Thymus (tissue), 14 donors: ENCODE measurements at places on chromosomes 16 and 17. TPM values are rescaled to one million over a fixed set of nuclear protein-coding genes. Genes with fewer than 3 reads are reported as not detected.

DNA sequence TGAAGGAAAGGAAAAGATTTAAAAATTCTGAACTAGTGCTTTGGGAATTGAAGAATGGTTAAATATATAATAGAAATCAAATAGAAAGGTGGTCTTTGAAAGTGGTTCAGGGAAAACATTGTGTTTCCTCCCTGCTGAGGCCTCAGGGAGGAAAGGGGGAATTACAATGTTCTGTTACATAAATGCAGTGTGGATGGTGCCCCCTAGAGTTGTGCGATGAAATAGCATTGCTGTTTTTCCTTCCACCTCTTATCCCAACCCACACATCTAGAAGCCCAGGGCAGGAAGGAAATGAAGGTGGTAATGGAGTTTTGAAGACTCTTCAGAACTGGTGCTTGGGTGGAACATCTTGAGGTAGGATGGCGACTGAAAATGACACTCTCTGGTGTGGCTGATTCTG, 6.4 kb upstream of the TOX3 start:
- peaks cover 11% of the 10 kb centered on the region for H3K27me3 ChIP-seq
- no peaks in the 10 kb centered on the region for H3K36me3 ChIP-seq
- DNase-seq = no peak
- H3K4me1 ChIP-seq = no peaks in the 10 kb centered on the region
- no peak overlapping the region for H3K4me3 ChIP-seq

CD79B gene
- 19.5 TPM for total RNA-seq

GRCh38 chr16:65740711-65741110, 618.8 kb upstream of the CDH11 start:
- no peak for DNase-seq
- no peaks in the 10 kb centered on the region for H3K36me3 ChIP-seq
- no peak overlapping the region for H3K27ac ChIP-seq

EPOP gene
- total RNA-seq = 2.6 TPM

DNA sequence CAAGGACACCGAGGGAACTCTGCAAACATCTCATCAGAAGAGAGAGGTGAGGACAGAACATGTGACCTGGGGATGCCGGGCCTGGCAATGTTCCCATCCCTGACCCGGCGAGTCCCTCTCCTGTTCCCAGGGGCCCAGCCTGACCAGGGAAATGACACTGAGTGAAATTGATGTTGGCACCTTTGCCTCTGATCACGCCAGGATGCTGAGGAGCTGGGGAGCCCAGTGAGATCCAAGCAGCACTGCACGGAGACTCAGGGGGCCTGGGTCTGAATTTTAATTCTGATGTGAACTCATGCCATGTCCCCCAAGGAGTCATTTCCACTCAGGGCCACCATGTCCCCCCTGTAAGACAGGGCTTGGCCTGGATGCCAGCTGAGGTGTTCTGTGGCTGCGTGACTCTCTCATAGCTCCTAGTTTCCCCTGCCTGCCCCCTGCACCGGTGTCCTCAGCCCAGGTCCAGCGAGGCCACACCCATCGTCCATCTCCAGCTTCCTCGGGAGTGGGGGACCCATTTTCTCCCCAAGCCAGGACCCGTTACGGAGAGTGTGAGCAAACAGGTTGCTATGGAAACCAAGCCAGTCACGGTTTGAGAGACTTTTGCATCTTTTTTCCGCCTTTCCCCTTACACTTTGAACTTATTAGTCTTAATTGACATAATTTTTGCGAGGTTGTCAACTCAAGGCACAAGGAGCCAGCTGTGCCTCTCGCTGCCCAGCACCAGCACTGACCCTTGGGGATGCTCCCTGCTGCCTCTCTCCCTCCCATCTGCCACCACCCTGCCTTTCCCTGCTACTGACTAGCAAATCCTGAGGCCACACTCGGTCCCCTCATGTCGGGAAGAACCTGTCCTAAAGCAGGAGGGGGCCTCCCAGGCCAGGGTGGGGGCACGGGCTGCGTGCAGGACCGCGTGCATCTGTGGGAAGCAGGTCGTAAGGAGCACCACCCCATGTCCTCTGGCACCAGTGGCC, 150.0 kb downstream of the SDK2 start:
- no peaks in the 10 kb centered on the region for H3K4me1 ChIP-seq
- no peaks in the 10 kb centered on the region for H3K36me3 ChIP-seq
- no peak for DNase-seq
- no peak overlapping the region for H3K27ac ChIP-seq

CRAMP1 gene
- 4.7 TPM for total RNA-seq

DNA sequence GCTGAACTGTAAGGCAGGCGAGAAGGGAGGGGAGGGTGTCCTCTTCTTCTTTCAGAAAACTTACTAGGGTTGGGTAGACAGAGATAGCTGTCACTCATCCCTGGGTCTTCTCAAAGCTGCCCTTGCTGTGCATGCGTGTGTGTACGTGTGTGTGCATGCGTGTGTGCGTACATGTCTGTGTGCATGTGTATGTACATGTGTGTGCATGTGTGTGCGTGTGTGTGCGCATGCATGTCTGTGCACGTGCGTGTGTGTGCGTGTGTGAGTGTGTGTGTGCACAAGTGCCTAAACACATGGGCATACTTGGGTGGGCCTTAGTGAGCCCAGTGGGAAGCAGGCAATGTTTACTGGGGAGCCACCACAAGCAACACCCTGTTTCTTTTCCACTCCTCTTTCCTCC, 154.8 kb upstream of the TNRC6C start:
- no peak overlapping the region for H3K4me3 ChIP-seq
- DNase-seq = no peak
- no peaks in the 10 kb centered on the region for H3K36me3 ChIP-seq
- H3K27ac ChIP-seq = no peak overlapping the region
- H3K27me3 ChIP-seq = peaks cover 28% of the 10 kb centered on the region
- H3K4me1 ChIP-seq = peaks cover 19% of the 10 kb centered on the region

DNA sequence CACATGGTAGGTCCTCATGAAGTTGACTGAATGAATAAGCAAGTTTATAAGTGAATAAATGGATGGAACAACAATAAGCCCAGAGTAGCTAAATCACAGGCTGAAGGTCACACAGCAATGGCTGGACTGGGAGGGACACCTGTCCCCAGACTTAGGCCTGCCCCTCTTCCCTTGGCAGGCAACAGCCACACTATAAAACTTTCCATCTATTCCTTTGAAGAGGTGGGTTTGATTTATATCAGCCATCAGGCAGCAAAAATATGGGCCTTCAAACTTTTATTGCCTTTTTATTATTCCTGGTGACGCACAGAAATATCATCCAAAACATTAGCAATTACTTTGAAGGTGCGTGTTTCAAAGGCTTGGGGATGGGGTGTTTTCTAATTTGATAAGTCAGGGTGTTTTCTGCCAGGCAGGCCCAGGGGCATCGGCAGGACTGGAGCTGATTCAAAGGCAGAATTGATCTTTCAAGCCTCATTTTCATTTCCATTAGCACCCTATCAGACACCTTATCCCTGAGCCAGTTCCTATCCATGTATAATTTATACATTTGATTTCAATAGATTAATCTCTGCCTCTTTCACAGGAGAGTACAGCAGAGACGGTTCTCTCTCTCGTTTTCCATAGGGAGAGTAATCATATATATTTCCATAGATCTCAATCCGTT, 67.2 kb upstream of the LYRM9 start:
- H3K27me3 ChIP-seq = no peaks in the 10 kb centered on the region
- no peak for DNase-seq
- no peaks in the 10 kb centered on the region for H3K4me1 ChIP-seq

MFSD11 gene
- total RNA-seq = 16.8 TPM

- no peaks in the 10 kb centered on the region for H3K27me3 ChIP-seq
- no peak for DNase-seq
- no peak overlapping the region for H3K4me3 ChIP-seq
- peaks cover 72% of the 10 kb centered on the region for H3K36me3 ChIP-seq
- no peak overlapping the region for H3K27ac ChIP-seq
These were observed 4.9 kb downstream of the PER1 start for GRCh38 chr17:8147141-8147804.

DNA sequence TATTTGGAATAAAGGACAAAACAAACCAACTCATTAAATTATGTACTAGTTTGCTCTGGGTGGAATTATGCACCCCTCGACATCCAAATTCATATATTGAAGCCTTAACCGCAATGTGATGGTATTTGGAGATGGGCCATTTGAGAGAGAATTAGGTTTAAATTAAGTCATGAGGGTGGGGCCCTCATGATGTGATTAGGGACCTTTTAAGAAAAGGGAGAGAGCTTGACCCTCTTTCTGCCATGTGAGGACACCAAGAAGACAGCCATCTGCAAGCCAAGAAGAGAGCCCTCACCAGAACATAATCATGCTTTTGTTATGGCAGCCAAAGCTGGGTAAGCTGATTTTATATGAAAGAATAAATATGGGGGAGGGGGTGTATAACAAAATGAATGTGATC, 2.0 kb downstream of the C16orf87 start:
- no peak overlapping the region for H3K4me3 ChIP-seq
- peaks cover 3% of the 10 kb centered on the region for H3K4me1 ChIP-seq
- H3K27me3 ChIP-seq = peaks cover 2% of the 10 kb centered on the region

DNA sequence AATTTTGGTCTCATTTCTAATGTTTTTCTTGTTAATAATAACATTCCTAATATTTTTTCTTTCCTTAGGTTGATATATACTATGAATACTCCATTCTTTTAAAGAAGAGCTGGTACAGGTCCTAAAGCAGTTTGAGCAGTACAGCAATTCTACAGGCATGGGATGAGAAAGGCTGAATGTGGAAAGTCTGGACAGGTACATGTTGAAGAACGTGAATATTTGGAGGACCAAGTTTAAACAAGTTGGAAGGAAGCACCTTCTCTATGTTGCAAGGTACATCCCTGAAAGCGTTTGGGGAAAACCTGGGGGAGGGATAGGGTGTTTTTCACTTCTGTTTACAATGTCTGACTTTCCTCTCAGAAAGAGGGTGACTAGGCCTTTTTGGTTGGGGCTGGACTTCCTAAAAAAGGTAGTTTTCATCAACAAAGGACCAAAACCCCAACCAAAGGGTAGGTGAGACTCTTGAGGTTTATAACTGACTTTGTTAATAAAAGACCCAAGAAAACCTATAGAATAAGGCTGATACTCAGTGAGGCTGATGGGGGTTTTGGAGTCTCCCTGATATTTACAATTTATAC, 95.9 kb upstream of the AXIN2 start:
- no peaks in the 10 kb centered on the region for H3K36me3 ChIP-seq
- H3K27me3 ChIP-seq = no peaks in the 10 kb centered on the region
- no peaks in the 10 kb centered on the region for H3K4me1 ChIP-seq

DNA sequence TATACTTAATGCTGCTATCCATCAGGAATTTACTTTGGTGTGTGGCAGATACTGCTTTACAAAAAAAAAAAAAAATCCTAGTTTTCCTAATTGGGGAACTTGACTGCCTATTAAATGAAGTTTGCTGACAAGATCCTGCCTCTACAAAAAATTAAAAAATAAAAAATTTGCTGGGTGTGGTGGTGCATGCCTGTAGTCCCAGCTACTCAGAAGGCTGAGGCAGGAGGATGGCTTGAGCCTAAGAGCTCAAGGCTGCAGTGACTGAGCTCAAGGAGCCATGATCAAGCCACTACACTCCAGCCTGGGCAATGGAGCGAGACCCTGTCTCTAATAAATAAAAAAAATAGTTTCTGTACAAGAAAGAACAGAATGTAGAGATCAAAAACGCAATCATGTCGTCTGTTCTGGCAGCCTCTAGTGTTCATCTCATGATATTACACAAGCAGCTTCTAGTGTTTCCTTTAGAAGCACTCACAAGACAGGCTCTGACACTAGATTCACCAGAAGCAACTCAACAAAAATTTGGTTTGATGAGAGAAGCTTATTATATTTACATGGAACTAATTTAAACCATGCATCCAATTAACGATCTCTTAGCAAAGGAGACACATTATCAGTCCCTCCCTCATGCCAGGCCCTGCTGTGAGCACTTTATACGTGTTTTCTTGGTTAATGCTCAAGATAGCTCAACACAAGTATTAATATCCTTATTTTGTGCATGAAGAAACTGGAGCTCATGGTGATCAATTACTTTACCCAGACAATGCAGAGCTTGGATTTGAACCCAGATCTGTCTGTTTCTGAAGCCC, 6.8 kb upstream of the KRTAP17-1 start:
- H3K27ac ChIP-seq = no peak overlapping the region
- no peak overlapping the region for H3K4me3 ChIP-seq
- H3K4me1 ChIP-seq = no peaks in the 10 kb centered on the region
- H3K27me3 ChIP-seq = no peaks in the 10 kb centered on the region
- DNase-seq = no peak

- H3K27me3 ChIP-seq = no peaks in the 10 kb centered on the region
- no peak overlapping the region for H3K4me3 ChIP-seq
- no peaks in the 10 kb centered on the region for H3K36me3 ChIP-seq
These were observed 118.5 kb downstream of the CEP112 start for GRCh38 chr17:66073384-66073783.

DNA sequence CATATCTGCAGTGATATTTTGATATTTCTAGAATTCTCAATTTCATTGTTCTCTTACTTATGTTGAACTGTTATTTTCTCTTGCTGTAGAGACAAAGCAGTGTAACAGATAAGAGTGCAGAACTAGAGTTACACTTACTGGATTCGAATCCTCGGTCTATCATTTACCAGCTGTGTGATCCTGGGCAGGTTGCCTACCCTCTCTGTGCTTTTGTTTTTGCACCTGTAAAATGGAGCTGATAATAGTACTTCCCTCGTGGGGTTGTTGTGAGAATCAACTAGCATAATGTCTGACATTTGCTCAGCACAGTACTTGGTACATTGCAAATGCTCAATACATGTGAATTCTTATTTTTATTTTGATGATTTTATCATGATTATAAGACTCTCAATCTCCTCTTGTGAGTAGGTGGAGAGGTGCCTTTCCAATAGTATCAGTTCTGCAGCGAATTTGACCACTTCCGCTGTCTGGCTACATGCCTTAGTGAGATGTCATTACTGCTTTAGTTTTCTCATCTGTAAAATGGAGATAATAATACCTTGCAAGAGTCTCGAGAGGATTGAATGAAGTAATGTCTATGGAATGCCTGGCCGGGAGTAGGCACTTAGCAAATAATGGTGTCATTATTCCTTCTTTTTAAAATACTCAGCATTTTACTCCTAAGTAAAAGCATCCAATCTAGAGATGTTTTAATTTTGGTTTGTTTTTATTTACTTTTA, 312.2 kb upstream of the MAF start:
- H3K27me3 ChIP-seq = no peaks in the 10 kb centered on the region
- H3K4me1 ChIP-seq = no peaks in the 10 kb centered on the region
- H3K4me3 ChIP-seq = no peak overlapping the region
- no peaks in the 10 kb centered on the region for H3K36me3 ChIP-seq

DNA sequence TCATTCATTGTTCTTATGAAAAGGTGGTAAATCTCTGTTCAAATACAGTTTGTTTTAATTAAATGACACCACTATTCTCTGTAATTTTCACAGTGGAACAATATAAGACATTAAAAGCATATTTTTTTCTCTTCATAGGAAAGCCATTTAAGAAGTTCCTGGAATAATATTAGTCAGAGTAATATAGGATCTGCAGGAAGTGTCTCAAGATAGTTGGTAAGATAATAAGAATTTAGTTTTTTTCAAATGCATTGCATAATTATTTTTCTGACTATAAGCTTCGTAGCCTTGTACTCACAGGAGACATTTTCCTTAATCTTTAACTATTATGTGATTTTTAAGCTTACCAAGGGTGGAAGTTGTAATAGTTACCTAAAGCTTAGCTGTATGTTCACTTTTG, 16.9 kb downstream of the STXBP4 start:
- H3K27me3 ChIP-seq = no peaks in the 10 kb centered on the region
- no peak for DNase-seq
- H3K36me3 ChIP-seq = no peaks in the 10 kb centered on the region
- no peaks in the 10 kb centered on the region for H3K4me1 ChIP-seq
- H3K4me3 ChIP-seq = no peak overlapping the region

- no peak overlapping the region for H3K27ac ChIP-seq
- H3K4me3 ChIP-seq = no peak overlapping the region
- H3K36me3 ChIP-seq = no peaks in the 10 kb centered on the region
- no peaks in the 10 kb centered on the region for H3K4me1 ChIP-seq
- DNase-seq = no peak
These were observed 46.5 kb downstream of the VAT1L start for GRCh38 chr16:77834635-77835540.

HOXB9 gene
- 0.05 TPM for total RNA-seq
